ENCODE measurements at places on chromosomes 1 and 21.

DNA sequence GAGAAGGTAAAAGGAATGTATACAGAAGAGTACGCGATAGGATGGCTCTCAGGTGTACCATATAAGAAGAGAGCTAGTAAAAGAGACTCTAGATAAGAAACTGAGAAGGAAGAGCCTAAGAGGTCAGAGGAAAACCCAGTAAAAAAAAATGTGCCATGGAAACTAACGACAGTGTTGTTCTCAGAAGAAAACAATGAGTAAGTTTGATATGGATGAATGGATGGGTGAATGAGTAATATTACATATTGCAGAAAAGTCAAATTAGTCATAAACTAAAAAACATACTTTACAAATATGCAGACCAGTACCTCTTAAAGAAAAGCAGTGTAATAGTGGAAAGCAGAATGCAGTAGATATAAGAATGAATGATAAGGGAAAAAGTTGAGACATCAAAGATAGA is 316.2 kb downstream of the HMCN1 start:
- no peak for DNase-seq

- DNase-seq: no peak
These were observed 5.1 kb downstream of the MINDY1 start for GRCh38 chr1:151001602-151002001.

DNA sequence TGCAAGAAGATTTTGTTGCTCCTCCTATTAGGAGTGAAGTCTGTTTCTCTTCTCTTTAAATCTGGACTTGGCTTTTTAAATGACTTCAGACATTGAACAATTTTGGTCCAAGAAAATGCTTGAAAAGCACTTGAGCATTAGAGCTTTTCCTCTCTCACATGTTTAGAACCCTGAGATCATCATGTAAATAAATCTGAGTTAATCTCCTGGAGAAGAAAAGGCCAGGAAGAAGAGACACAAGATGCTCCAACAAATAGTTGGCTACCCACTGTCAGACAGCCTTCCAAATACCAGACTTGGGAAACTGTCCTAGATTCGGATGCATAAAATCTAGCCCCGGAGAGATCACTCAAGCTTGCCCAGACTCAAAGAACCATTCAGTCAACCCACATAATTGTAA is 1353.1 kb upstream of the ADGRL4 start:
- DNase-seq: no peak

DNA sequence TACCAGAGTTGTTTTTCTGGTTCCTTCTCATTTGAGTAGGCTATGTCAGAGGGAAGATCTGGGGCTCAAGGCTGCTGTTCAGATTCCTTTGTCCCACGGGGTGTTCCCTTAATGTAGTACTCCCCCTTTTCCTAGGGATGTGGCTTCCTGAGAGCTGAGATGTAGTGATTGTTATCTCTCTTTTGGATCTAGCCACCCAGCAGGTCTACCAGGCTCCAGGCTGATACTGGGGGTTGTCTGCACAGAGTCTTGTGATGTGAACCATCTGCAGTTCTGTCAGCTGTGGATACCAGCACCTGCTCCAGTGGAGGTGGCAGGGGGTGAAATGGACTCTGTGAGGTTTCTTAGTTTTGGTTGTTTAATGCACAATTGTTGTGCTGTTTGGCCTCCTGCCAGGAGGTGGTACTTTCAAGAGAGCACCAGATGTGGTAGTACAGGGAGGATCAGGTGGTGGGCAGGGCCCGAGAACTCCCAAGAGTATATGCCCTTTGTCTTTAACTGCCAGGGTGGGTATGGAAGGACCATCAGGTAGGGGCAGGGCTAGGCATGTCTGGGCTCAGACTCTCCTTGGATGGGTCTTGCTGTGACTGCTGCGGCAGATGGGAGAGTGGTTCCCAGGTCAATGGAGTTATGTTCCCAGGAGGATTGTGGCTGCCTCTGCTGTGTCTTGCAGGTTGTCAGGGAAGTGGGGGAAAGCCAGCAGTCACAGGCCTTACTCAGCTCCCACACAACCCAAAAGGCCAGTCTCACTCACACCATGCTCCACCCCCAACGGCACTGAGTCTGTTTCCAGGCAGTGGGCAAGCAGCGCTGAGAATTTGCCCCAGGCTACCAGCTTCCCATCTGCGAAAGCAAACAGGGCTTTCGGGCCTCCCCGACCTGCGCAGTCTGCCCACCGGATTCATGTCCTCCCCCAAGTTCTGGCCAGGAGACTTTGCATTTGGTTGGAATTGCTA is 64.2 kb downstream of the SERINC2 start:
- peak; percentile 90 for DNase-seq
